A172 (cell line): ENCODE measurements at places on chromosomes 11 and 22.

- no peak for DNase-seq
Measured at GRCh38 chr11:43222215-43222614, 89.6 kb upstream of the API5 start.

DNA sequence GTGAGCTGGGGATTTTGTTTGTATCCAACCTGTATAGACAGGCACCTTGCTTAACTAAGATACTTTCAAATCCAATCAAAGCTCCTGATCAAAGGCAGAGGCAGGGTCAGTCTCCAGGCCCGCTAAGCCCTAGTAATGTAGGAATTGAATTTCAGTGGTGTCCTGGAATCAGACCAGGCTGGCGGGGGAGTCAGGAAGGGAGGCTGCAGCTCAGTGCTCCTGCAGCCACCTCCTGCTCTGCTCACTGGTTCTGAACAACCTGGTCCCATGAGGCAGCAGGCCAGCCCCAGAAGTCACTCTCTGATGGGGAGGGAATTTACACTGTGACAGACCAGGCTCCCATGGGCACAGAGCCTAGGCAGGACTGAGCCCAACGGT, 38.5 kb upstream of the GALNT18 start:
- no peak for DNase-seq

DNA sequence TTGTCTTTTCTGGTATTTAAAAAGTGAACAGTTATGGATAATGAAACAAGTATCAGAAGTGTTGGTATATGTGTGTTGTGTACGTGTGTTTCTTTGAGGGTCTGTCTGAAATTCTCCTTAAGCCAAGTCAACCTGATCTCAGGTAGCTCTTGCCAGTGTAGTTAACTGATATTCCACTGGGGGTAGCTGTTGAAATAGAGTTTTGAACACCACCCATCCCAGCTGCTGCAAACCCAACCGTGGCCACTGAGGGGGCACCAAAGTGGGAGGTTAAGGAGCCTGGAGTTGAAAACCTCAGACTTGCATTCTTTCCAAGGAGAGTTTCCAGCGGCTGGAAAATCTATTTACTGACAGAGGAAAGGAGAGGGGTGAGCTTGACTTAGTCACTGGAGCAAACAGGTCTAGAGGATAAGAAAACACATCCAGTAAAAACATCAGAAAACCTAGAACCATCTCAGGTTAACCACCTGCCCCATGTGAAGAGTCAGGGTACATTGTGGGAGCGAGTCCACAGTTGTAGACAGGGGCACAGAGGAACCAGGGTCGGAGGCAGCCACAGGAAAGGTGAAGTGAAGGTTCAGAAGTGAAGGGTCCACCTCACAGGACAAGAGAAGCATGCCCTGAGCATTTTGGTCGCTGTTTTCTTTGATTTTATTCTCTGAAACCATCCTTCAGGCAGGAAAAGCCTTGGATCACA, 8.8 kb upstream of the CUL5 start:
- peak; percentile 23 for DNase-seq

DNA sequence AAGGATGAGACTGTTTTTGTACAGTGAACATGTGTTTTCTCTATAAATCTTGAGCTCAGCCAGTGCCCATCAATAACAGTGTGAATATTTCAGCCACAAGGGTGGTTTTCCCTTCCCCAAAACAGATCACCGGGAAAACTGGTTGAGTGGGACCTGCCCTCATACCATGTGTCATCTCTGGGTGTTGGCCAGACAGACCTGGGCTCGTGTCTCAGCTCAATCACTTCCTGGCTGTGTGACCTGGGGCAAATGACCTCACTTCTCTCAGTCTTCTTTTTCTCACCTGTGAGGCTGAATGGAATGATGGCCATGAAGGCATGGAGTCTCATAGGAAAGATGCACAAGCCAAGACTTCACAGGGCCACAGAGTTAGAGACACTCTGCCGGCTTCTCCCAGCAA, 74.7 kb downstream of the COMMD9 start:
- no peak for DNase-seq

DNA sequence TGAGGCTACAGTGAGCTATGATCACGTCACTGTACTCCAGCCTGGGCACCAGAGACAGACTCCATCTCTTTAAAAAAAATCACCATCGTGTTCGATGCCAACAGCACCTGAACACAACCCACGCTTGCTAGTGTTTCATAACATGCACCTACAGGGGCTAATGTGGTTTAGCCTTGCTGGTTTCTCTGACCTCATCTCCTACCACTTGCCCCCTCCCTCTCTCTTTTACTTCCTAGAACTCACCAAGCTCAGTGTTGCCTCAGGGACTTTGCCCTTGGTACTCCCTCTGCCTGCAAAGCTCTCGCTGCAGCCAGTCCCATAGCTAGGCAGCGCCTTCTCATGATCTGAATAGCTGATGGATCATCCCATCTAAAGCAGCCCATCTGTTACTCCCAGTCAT, 99.8 kb downstream of the FBXO7 start:
- no peak for DNase-seq

DNA sequence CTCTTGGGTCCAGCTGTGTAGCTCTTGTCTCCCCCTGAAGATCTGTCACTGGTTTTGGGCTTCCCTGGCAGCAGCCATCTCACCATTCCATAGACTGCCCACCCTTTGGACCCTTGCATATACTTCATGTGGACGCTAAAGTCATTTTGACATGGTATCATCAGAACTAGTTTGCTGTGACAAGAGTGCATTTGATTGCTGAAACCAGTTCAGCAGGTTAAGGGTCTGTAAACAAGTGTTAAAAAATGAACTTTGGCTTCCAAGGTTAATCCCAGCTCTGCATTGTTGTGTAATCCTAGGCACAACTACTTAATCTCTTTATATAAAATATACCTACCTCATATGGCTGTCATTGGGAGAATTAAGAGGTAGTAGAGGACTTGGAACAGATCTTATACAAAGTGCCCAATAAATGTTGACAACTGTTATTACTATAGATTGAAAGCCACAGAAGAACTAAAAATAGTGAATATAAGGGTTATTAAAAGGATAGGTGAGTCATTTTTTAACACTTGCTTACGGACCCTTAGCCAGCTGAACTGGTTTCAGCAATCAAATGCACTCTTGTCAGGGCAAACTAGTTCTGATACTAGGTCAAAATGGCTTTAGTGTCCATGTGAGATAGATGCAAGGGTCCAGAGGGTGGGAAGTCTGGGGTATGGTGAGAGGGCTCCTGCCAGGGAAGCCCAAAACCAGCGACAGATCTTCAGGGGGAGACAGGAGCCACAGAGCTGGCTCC, 29.4 kb downstream of the CCDC90B start:
- DNase-seq, result no peak

DNA sequence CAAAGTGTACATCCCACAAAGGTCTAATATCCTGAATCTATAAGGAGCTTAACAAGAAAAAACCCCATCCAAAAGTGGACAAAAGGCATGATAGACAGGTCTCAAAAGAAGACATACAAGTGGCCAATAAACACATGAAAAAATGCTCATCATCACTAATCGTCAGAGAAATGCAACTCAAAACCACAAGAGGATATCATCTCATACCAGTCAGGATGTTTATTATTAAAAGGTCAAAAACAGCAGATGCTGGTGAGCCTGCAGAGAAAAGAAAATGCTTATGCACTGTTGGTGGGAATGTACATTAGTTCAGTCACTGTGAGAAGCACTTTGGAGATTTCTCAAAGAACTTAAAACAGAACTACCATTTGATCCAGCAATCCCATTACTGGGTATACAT, 12.7 kb downstream of the LGALS12 start:
- peak; percentile 51 for DNase-seq

- peak; percentile 46 for DNase-seq
Measured at GRCh38 chr11:73206801-73207200, 11.3 kb upstream of the P2RY2 start.

GRCh38 chr22:20979243-20979809, 2.8 kb upstream of the LZTR1 start:
- no peak for DNase-seq
